ENCODE measurements at places on chromosomes 3 and 15.

DNA sequence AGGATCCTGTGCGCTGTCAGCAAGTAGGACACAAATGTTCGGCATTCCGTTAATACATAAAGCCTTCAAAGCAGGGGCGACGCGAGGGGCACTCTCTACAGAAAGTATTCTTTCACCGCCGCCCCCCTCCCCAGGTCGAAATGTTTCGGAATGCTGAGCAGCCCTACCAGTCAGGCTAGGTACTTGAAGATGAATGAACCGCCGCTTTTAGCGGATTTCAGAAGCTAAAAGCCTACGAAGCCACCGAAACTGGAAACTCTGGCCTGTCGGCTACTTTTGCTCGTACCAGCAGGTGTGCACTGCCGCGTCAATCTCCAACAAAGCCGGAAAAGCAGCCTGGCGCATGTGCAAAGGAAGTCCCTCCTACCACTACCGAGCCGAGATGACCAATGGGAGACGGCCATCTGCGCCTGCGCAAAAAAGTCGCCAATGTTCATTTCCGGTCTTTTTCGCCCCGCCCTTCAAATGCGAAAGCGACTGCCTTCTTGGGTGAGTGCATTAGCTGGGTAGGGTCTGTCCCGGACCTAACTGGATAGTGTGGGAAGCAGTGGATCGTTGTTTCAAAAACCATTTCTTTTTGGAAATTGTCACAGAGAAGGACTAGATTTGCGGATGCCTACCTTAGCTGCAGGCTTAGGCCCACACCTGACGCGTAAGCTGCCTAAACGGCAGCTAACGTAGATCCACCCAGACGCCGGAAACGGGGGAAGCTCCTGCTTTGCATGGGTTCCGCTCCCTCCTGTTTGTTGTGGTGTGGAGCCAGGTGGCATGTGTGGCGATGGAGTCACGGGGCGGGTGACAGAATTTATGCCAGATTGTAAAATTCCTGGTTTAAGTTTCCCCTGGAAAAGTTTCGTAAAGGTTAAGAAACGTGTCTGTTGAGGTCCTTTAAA is at the start of gene WDR5B:
WDR5B (minus strand) TSS at position 301 of the 893 bp plus-strand sequence. CDS start 534 bp downstream, outside the sequence.
- peak; percentile 97 for DNase-seq

GRCh38 chr3:185176750-185177359 is 24.0 kb upstream of the C3orf70 start:
- DNase-seq: peak; percentile 49

DNA sequence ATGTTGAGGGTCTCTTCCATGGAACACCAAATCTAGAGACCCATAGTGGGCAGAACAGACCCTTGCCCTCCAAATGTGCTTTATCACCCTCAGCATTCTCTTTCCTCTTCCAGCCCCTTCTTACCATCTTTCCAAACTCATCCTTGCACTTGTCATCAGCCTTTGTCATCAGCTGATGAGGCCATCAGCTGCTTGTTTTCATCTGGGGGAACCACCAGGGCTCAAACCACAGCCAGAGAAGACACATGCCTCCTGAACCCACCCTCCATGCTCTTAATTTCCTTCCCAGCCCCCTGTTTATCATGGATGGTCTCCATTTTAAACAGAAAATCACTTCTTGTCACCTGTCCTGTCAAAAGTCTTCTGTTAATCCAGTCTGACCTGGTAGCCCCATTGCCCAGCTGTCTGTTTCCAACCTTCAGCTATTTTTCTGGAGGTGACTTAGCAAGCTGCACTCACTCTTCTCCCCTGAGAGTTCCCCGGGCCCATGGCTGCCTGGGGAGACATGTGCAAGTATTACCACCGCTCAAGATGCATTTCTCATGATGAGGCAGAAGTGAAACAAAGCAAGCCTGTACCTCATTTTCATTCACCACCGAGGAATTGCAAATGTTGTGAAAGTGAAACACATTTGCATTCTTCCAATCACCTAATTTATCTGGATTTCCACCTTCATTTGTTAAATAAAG is 14.7 kb upstream of the SYNM start:
- DNase-seq: no peak

GRCh38 chr15:55766676-55767075 is 23.7 kb upstream of the PRTG start:
- no peak for DNase-seq

- DNase-seq: peak; percentile 56
Observed at GRCh38 chr3:50365080-50365841, 5.9 kb upstream of the TMEM115 start.

GRCh38 chr3:116849261-116849688 is 139.7 kb downstream of the TUSC7 start:
- no peak for DNase-seq

GRCh38 chr15:52784799-52785671 is 5.1 kb downstream of the ONECUT1 start:
- no peak for DNase-seq

- DNase-seq: no peak
Observed at GRCh38 chr3:141328286-141329166, 39.8 kb upstream of the ZBTB38 start.

GRCh38 chr15:39814489-39814888 is 31.8 kb upstream of the FSIP1 start:
- DNase-seq: no peak

- peak; percentile 3 for DNase-seq
Observed at GRCh38 chr3:130425484-130425883, 80.0 kb downstream of the COL6A5 start.

DNA sequence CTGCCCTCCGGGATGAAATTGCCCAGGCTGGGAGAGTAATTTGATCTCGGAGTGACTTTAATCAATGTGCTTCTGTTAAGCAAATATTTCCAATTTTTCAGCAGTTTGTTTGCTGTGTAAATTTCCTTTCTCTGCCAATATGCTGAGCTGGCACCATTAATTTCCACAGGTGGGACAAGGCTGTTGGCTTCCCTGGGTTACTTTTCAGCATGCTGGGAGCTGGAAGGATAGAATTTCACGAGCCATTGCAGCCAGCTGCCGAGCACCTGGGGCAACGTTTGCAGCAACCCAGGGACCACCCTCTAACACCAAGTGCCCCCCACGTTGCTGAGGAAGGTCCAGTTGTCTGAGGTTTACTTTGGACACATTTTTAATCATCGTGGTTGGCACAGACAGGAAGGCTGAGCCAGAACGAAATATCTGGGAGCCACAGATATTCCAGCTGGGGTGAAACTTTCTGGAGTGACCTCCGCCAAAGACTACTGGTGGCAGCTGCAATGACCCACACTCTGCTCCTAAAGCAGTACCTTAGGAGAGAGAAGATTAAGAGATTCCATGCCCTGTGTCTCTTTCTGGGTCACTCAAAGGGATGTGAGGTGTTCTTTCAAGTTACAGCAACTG is 293.3 kb upstream of the RGMA start:
- DNase-seq: no peak

GRCh38 chr3:100335434-100335833 is 877 bp downstream of the NIT2 start:
- DNase-seq: no peak

DNA sequence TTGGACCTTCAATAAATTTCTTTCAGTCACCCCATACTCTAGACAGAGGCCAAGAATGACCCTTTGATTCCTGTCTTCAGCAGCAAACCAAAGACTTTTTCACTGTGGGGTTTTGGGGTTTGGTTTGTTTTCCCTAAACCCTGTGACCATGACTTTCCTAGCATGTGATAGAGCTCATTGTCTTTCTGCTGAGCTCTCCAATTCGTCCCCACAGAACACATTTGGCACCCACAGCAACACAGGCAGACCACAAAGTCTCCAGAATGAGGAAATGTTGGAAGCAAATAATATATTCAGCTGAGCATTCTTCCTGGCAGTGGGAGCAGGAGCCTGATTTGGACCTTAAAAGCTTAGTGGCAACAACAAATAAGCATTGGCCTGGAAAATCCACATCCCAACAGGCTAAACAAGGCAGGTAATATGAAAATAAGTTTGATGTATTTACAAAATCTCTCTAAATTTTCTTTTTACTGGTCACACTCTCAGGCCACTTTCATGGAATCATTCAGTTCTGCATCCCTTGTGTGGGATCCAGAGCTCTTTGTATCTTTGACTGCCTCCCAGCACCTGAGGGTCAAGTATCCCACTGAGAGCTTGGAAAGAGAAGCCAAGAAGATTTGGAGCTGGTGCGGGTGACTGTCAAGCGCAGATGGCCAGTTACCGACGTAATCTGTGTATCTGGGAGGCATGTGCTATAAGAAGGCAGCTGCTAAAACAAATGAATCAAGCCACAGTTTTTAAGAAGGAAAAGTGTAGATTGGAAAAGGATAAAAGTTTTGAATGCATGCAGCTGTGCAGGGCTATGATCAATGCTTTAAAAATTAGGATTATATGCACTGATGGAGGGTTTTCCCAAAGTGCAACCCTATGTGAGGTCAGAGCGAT is 36.5 kb upstream of the CPB1 start:
- peak; percentile 43 for DNase-seq

DNA sequence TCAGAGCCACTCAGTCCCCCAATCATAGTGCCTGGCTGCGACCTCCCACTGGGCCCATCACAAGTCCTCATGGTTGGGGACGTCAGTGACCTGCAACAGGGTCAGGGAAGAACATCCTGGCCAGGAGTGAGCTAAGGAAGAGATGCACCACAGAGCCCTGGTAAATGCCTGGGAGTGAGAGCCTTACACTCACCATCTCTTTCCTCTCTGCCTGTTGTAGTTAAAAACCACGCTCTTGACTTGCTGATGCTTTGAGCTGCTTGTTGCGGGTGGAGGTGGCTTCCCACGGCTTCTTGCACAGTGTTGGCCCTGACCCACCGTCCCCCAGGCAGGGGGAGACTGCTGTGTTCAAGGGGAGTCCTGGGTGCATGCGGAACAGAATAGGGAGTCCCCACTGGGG is 91.1 kb upstream of the RGMA start:
- peak; percentile 12 for DNase-seq

DNA sequence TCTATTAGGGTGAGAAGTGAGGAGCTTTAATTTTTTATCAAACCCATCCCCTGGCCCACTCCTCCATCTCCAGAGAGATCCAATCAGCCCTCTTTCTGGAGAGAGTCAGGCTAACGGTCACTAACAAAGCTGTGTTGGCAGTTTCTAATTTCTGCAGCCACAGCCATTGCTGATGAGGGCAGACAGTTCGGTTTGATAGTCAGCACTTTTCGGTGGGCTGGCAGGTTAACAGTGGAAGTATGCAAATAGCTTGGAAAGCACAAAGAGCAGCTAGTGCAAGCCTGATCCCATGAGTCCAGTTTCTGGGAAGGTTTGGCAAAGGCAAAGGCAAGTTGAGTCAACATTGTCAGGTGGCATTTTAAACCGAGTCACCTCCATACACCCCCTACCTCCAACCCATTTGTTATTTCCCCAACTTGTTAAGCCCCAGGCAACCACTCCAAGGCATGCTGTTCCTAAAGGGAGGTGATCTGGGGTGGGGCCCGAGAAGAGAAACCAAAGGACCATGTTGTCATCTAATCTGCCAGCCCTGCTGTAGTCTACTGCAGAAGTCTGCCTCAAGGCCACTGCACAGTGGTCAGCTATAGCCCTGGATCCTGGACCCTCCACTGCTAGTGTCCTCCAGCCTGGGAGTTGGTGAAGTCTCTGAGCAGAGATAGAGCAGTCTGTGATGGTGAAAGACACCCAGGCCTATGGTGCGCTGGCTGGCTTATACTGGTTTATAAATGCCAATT is 1.7 kb downstream of the CCR1 start:
- DNase-seq: no peak

DNA sequence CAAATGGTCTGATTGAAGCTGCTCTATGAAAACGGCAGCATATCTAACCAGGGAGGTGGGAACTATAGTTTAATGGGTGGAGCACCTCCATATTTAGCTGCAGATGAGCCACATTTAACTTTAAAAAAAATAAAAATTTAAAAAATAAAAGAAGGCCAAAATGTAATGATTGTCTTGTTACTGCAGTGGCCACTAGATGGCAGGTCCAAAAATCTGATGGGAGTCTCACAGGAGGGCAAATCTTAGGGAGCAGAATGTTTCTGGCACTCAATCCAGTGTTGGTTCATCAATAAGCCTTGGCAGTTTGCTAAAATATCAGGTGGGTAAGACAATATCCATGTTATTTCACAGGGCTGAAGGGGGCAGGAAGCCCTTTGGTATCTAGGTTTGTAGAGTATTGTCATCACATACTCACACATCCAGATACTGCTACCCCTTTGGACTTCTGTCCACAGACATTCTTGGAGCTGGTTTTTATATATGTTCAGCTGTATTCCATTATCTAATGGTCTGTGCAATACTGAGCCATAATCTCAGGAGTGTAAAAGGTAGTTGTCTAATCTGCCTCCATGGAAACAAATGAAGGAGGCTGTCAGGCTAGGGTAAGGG is 233.3 kb downstream of the TIGIT start:
- no peak for DNase-seq

DNA sequence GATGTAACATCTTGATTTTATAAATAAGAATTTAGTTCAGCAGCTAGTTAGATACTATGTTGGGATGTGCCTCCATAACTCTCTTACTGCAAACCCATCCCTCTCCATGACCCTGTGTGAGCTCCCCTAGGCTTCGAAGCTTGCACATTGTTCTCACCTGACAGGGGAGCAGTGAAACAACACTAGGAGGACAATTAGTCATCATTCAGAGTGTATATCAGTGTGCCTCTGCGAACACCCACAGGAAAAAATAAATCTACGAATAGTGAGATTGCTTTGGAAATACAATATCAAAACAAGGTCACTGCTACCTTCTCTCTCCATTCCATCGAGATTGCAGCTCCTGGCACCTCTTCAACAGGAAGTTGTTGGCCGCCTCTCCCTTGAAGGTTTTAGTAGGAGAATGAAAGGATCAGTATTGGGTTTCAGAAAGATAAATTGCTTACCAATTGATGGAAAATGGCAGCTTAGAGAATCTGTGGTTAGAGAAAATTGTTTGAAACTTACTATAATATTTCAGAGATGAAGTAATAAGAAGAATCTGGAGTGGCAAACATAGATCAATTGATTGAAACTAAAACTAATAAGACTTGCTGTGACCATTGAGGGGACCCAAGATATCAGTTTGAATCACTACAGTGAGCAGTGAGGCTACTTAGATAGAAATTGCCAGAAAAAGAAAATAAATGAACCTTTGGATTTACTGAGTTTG is 103.2 kb downstream of the CHL1 start:
- no peak for DNase-seq

DNA sequence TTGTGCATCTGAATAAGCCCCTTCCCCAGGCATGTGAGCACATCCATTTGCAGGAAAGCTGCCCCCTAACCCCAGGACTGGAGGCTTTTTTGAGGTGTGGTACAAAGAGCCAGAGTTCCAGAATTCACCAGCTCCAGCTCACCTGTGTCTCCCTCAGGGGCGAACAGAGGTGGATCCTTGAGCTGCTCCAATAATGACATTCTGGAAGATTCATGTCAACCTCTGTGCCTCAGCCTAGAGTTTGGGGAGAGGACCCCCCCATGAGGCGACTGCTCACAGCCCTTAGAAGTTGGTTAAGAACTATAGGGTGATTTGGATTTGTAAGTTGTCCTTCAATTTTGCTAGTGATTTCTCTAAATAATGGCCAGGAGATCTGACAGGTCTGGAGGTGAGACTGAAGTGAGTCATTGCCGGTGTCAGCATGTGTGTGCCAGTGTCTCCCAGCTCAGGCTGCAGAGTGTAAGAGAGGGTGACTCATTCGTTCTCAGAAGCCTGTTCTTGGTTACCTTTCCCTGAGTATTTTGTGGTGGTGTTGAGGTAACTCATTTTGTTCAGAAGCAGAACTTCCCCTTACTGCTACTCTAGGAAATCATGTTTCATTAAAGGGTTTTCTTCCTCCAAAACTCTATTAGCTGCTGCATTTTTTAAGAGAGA is 136.9 kb upstream of the TOPAZ1 start:
- peak; percentile 45 for DNase-seq

- peak; percentile 72 for DNase-seq
Observed at GRCh38 chr3:89002191-89002590, 105.2 kb upstream of the EPHA3 start.

GRCh38 chr15:63970621-63971426 is 75.5 kb downstream of the DAPK2 start:
- no peak for DNase-seq

Data from fibroblast of skin of abdomen (primary cell).